NCI-H1694 (cell line): ENCODE measurements at places on chromosomes 6 and 20.

GRCh38 chr6:36368921-36369865, 18.3 kb downstream of the ETV7 start:
- no peak for DNase-seq

DNA sequence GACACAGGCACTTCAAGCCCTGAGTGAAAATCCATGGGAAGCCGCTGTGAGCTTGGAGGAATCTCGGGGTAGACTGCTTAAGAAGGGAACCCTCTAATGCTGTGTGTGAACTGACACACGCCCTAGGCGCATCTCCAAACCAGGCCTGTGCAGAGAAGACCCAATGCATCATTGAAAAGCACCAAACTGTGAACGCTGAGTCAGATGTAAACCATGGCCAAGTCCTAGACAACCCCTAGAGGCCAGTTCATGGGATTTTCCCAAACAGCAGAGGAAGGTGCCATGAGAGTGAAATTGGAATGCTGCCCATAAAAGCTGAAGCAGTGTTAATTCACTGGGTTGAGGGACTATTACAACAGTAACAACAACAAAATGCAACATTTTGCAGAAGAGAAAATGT, 296.5 kb downstream of the SMOC2 start:
- no peak for DNase-seq

GRCh38 chr20:17795501-17796071, 95.8 kb downstream of the BANF2 start:
- DNase-seq: no peak

GRCh38 chr6:65091561-65091960, 615.5 kb downstream of the EYS start:
- no peak for DNase-seq

DNA sequence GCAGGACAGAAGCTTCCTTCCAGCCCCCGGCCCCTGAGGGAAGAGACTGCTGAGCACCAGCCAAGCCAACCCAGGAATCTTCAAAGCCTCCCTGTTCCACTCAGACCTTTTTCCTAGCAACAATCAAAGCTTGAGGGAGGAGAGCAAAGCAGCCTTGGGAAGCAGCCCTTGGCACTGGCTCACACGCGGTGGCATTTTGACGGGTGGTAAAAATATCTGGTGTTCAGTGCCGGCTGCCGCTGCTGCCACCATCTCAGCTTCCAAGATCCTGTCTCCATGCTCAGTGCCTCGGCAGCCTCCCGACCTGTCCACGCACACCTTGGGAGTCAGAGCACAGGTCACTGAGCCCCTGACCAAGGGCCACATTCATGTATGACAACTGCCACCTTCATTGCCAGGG, 170.1 kb downstream of the LRFN2 start:
- no peak for DNase-seq

- no peak for DNase-seq
Measured at GRCh38 chr20:63493563-63494020, 5.3 kb downstream of the EEF1A2 start.
